Fibroblast of skin of right quadriceps (primary cell): ENCODE measurements at places on chromosomes 12 and 14.

DNA sequence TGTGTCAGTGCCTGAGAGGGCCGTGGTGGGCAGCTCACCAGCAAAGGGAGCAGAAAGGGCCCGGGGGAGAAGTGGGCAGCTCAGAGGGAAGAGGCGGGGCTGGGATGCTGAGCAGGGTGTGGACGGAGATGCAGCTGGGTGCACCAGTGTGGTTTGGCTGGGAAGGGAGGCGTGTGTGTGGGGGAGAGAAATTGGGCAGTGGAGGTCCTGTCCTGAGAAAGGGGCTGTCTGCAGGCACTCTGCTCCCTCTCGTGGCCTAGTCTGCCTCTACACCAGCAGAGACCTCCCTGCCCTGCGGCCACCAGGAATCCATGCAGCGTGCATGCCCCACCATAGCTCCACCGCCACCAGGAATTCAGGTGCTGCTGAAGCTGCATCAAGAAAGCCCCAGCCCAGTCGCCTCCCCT lies 6.4 kb downstream of the TMEM121 start:
- no peak for DNase-seq

DNA sequence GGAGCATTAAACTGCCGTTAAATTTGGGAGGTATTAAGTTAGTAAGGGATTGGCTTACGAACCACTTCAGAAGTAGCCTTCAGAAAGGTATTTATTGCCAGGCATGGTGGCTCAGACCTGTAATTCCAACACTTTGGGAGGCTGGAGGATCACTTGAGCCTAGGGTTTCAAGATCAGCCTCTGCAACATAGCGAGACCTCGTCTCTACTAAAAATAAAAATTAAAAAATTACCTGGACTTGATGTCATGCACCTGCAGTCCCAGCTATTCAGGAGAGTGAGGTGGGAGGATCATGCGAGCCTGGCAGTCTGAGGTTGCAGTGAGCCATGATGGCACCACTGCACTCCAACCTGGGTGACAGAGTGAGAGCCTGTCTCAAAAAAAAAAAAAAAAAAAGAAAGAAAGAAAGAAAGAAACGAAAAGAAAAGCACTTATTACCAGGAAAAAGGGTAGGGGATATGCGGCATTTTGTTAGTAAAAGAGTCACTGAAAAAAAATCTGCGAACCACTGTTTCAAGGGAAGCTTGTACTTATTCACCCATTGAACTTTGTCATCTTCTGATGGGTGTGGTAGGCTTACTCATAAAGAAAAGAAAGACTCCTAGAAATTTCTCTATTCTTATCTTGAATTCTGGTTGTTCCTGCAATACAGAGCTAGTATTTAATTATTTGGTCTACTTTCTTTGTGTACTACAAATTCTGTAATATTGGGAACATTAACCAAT lies 33.6 kb upstream of the PLEKHA5 start:
- DNase-seq = no peak

DNA sequence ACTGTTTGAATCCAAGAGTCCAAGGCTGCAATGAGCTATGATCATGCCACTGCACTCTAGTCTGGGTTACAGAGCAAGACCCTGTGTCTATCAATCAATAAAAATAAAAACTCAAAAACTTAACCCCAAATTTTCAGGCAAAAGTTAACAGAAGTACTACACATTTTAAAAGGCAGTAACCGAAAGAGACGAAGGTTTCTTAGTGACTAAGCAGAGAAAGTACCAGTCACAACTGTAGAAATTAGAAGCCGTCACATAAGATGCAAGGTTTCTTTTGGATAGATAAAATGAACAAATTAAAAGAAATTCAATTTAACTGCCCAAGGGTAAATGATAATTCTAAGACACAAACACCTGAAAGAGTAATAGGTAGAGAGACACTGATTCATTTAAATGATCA lies 103.5 kb downstream of the MED13L start:
- no peak for DNase-seq

DNA sequence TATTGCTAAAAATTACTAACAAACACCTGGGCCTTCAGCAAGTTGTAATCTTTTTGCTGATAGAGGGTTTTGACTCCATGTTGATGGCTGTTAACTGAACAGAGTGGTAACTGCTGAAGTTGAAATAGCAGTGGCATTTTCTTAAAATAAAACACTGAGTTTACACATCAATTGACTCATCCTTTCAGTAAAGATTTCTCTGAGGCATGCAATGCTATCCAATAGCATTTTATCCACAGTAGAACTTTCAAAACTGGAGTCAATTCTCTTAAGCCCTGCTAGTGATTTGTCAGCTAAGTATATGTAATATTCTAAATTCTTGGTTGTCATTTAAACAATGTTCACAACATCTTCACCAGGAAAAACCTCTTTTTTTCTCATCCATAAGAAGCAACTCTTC lies 59.5 kb downstream of the CMAS start:
- DNase-seq = peak; percentile 9

GRCh38 chr14:21525571-21525961 lies 580 bp downstream of the SALL2 start:
- peak; percentile 25 for DNase-seq

GRCh38 chr14:87994974-87995373 lies 2.0 kb upstream of the GALC start:
- DNase-seq = no peak

DNA sequence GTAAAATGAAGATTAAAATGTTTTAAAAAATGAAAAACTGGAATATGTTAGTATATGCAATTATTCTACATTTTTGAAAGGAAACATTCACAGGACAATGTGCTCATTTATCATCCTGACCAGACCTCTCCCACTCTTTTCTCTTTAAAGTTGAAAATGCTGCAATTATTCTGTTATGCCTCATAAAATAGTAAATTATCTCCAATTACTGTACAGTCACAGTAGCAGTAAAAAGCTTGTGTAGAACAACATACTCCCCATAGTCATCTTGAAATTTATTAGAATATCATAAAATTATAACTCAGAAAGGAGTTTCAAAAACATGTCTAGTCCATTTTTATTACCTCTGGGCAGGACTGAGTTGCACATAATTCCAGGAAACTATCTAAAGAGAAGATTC lies 250.3 kb downstream of the SYT1 start:
- DNase-seq = no peak

- no peak for DNase-seq
Observed at GRCh38 chr14:69663300-69663643, 51.9 kb downstream of the SUSD6 start.

DNA sequence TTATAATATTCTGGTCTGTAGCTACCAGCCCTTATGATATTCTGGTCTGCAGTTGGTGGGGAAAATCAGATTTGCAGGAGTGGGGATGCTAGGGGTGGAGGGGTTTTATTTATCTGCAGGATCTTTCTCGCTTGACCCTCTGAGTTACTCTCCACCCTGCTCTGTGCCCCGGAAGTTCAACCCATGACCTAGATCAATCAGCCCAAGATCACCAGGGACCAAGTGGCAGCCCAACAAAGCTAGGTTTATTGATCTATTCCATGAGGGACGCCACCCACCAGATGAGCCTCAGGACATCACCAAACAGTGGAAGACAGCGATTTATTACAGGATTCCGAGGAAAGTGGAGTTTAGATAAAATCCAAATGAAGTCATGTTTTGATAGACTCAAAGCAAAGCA lies 25.8 kb upstream of the C12orf76 start:
- DNase-seq = no peak

- no peak for DNase-seq
Observed at GRCh38 chr12:106910202-106910601, 45.5 kb upstream of the TMEM263 start.

DNA sequence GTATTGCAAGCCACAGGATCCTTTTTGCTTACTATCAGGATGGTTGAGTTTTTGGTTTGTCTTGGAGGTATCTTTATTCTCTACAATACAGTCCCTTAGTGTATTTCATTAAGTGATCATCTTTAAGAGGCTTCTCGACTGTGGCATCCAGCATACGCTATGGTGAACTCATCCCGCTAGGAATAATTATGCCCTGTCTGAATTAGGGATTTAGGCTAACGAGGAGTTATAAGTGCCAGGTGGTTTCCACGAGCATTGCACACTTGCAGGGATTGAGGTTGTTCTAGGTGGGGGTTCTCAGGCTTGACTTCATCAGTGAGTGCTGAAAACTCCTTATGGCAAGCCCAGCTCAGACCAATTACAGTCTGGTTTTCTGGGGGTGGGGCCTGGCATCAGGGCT lies 37.2 kb upstream of the RBM19 start:
- no peak for DNase-seq

DNA sequence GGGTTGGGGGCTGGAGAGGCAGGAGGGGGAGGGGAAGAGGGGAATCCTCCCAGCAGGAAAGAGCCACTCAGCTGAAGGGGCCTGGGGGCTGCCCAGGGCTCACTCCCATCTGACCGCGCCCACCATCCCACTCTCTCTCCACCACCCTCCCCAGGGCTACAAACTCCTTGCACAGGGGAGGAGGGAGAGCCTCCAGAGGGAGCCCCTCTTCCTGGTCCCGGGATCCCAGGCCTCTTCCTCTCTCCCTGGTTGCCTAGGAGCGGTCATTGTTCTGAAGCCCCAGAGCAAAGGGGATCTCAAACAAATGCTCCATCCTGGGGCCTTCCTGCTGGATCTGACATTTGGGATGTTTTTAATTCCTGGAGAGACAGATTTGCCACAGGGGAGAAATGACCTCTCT lies 39.8 kb upstream of the DLK1 start:
- DNase-seq = no peak
